ENCODE measurements at places on chromosomes 2 and 18. TPM values are rescaled to one million over a fixed set of nuclear protein-coding genes. Genes with fewer than 3 reads are reported as not detected.
A peak's percentile ranks its signal among the peaks of the same experiment; 100 is the strongest.

Gene NR4A2
- total RNA-seq, result not detected

Gene ANKRD36C
- 8.1 TPM for total RNA-seq

Gene UGT1A10
- total RNA-seq, result 0.10 TPM

DNA sequence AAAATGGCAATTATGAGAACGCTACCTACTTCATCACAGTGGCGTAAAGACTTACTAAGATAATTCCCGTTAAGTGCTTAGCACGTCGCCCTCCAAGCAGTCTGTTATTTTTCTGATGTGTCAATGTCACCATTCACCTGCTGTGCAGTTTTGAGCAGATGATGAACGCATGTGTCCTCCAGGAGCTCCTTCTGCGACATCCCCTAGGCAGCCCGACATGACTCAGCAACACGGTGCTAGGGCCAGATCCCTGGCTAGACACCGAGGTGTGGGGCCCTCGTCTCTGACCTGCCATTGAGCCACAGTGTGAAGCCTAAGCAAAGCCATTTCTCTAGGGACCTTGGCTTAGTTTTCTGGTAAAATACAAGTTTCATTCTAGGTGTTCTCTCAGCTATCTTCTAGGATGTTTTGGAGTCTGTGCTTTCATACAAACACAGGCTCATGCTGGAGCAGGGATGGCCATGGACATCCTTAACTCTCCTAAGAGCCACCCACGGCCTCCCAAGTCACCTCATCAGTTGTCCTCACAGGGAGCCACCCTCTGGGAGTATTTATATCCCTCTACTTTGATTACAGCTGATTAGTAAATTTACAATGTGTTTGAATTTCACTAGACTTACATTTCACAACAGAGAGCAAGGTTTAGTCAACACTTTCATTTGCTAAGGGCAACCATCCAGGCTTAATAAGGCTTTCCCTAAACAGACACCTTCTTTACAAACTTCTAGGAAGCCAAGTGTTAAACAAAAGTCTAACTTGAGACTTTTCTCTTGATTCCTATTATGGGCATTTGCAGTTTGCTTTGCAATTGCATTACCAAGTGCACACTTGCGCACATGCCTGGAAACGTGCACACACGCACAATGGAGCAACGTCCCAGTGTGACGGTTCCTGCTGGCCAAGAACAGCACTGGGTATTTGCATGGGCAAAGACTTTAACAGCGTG lies 376.8 kb upstream of the ID2 start:
- DNase-seq, result no peak
- H3K27me3 ChIP-seq, result peaks cover 3% of the 10 kb centered on the region
- H3K27ac ChIP-seq, result no peak overlapping the region
- no peak overlapping the region for H3K4me3 ChIP-seq
- H3K4me1 ChIP-seq, result no peaks in the 10 kb centered on the region
- H3K36me3 ChIP-seq, result no peaks in the 10 kb centered on the region

DNA sequence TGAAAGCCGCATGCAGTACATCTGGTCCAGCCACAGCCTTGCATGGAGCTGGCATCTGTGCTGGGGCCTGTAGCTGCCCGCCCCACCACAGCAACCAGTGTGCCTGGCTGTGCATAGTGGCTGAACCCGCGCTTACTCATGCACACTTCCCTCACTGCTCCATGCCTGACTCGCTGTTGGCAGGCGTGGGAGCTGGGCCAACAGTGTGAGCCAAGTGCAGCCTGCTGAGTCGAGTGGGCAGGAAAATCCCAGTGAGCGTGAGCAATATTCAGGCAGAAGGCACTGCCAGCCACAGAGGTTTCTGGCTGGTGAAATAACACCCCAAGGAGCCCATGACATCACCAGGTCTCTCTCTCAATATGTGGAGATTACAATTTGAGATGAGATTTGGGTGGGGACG lies 1674.1 kb upstream of the TMEFF2 start:
- DNase-seq, result no peak
- no peak overlapping the region for H3K27ac ChIP-seq
- H3K4me1 ChIP-seq, result no peaks in the 10 kb centered on the region
- H3K27me3 ChIP-seq, result no peaks in the 10 kb centered on the region

DNA sequence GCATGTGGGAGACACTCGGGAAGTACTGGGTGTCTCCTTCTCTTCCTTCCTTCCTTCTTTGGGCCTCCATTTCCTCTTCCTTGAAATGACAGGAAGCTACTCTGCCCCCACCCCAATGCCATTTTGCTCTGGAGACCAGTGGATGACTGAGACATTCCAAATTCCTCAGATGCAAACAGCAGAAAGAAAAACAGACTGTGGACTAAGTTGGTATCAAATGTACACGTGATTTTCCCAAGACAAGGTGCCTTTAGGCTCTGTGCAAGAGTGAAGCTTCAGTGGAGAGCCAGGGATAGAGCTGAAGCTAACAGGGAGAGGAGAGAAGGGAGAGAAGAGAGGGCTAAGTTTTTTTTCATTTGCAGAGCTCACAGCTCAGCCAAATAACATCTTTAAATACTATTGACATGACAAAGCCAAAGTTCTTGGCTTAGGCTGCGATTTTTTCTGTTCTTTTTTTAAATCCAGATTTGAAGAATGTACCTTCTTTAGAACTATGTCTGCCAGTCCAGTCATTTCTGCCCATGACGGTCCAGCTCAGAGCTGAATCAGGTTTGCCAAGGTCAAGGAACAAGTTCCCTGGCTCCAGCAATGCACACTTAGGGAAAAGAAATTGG lies 84.5 kb upstream of the LCLAT1 start:
- H3K27ac ChIP-seq, result no peak overlapping the region
- H3K4me3 ChIP-seq, result no peak overlapping the region
- H3K27me3 ChIP-seq, result peaks cover 61% of the 10 kb centered on the region
- H3K36me3 ChIP-seq, result no peaks in the 10 kb centered on the region

DNA sequence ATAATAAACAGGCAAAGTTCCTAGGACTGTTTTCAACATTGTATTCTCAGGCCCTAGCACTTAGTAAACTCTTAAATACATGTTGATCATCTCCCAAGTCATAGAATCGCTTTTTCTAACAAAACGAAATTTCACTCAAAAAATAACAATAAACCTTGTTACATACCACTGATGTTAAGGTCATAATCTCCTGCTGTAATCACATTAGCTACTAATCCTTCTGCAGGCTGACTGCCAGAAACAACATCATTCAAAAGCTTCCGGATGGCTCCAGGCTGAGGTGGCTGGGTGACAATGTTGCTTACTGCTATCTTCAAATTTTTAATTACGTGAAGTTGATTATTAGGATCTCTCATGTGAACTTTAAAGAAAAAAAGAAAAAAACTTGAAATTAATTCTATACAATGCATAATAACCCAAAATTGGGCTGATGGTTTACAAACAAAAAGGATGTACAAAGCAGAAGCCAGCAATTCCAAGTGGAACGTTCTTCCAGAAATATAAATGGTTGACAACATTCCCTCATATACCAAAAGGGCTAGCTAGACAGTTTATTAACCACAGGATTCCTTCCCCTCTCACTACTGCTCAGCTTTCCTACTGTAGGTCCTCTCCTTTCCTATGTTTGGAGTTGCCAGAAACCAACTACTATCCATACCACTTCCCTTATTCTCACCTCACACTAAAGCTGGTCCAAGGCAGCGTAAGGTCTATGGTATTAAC lies 11.6 kb downstream of the TRAPPC8 start:
- DNase-seq, result no peak
- no peak overlapping the region for H3K4me3 ChIP-seq
- no peak overlapping the region for H3K27ac ChIP-seq
- no peaks in the 10 kb centered on the region for H3K27me3 ChIP-seq
- H3K36me3 ChIP-seq, result no peaks in the 10 kb centered on the region

DNA sequence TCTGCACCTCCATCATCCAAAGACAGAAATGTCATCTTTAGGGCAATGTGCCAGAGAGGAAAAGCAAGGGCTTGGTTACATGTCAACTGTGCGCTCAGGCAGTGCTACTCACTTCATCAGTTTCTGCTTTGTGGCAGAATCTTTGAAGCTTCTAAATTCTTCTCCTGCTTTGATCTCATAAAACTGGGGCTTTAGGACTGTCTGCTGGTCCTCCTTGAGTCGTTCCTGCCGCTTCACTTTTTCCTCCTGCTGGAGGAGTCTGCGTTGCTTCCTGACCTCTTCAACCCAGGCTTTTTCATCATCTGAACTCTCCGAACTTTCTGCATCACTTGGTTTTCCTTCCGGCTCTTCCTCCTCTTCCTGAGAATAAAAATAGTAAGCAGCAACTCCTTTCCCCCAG lies 100.8 kb downstream of the NOL10 start:
- H3K27me3 ChIP-seq, result no peaks in the 10 kb centered on the region
- H3K27ac ChIP-seq, result no peak overlapping the region
- no peak overlapping the region for H3K4me3 ChIP-seq
- H3K4me1 ChIP-seq, result peaks cover 19% of the 10 kb centered on the region

- H3K4me3 ChIP-seq, result peak overlapping the region; percentile 78
- H3K27ac ChIP-seq, result peak overlapping the region; percentile 72
- H3K27me3 ChIP-seq, result no peaks in the 10 kb centered on the region
- DNase-seq, result peak; percentile 50
Measured at GRCh38 chr2:226031647-226032501, 632.4 kb downstream of the NYAP2 start.

DNA sequence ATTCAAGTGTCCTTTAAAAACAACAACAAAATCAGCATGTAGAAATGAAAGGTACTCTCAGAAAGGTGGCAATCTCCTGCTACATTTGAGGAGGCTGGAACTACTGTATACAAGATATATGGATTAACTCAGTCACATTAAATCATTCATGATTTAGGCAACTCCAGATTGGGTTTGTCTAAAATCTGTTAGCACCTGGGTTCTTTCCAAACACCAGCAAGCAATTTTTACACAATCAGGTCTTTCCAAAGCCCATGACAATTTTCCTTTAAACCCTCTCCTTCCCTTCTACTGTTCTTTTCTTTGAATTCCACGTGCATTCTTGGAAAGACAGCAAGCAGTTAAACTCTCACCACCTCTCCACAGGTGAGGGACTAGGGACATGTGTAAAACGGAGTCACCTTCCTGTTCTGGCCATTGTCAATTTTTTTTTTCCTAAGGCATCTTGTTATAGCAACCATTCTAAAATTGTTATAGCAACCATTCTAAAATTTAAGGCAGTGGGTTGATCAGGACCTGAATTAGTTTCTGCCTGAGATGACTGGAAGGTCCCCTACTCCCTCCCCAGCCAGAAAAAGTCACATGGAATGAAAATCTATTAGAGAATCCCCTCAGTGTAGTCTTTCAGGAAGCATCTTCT lies 113.9 kb downstream of the ANKRD44 start:
- H3K4me1 ChIP-seq, result no peaks in the 10 kb centered on the region
- no peak overlapping the region for H3K27ac ChIP-seq
- H3K27me3 ChIP-seq, result no peaks in the 10 kb centered on the region
- H3K36me3 ChIP-seq, result no peaks in the 10 kb centered on the region

- H3K36me3 ChIP-seq, result no peaks in the 10 kb centered on the region
- H3K4me1 ChIP-seq, result no peaks in the 10 kb centered on the region
- no peak for DNase-seq
- H3K27ac ChIP-seq, result no peak overlapping the region
- no peak overlapping the region for H3K4me3 ChIP-seq
- H3K27me3 ChIP-seq, result peaks cover 7% of the 10 kb centered on the region
Measured at GRCh38 chr2:197356136-197356535, 45.6 kb upstream of the ANKRD44 start.

GRCh38 chr2:112907001-112907949 lies 3.7 kb upstream of the IL37 start:
- H3K27me3 ChIP-seq, result no peaks in the 10 kb centered on the region
- peaks cover 16% of the 10 kb centered on the region for H3K4me1 ChIP-seq
- no peak overlapping the region for H3K27ac ChIP-seq
- H3K4me3 ChIP-seq, result no peak overlapping the region
- DNase-seq, result no peak
- no peaks in the 10 kb centered on the region for H3K36me3 ChIP-seq

- no peak for DNase-seq
- 0 out of 2 replicates have a peak, but pooled peaks cover 4% of the 10 kb centered on the region for H3K4me1 ChIP-seq
- H3K27me3 ChIP-seq, result peaks cover 16% of the 10 kb centered on the region
- H3K27ac ChIP-seq, result no peak overlapping the region
Measured at GRCh38 chr2:236951830-236952475, 133.7 kb upstream of the COPS8 start.

- DNase-seq, result no peak
- no peaks in the 10 kb centered on the region for H3K36me3 ChIP-seq
- H3K4me3 ChIP-seq, result no peak overlapping the region
- no peaks in the 10 kb centered on the region for H3K27me3 ChIP-seq
- H3K4me1 ChIP-seq, result peaks cover 12% of the 10 kb centered on the region
Measured at GRCh38 chr18:26524504-26525351, 23.6 kb downstream of the KCTD1 start.

DNA sequence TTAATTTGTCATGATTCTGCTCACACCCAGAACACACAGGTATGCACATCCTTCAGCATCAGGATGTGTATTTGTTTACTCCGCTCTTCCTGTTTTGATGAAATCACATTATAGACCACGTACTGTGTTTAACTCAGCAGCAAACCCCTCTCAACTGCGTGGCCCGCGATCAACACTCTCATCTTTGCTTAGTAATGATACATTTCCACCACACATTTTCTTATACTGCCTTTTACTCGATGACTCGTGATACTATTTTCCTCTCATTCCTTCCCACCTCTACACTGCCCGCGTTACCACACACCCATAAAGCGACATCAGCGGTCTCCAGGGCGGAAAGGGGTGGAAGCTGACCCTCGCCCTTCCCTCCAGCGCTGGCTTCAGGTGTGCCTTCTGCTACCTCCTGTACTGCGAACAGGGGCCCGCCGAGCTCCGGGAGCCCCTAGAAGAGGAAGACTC lies 1.3 kb downstream of the NETO1 start:
- H3K4me1 ChIP-seq, result no peaks in the 10 kb centered on the region
- H3K27me3 ChIP-seq, result no peaks in the 10 kb centered on the region
- no peaks in the 10 kb centered on the region for H3K36me3 ChIP-seq
- no peak overlapping the region for H3K4me3 ChIP-seq
- no peak for DNase-seq

GRCh38 chr18:7754725-7755181 lies 187.6 kb downstream of the PTPRM start:
- no peaks in the 10 kb centered on the region for H3K27me3 ChIP-seq
- H3K36me3 ChIP-seq, result no peaks in the 10 kb centered on the region
- H3K27ac ChIP-seq, result peak overlapping the region; percentile 84
- peaks cover 93% of the 10 kb centered on the region for H3K4me1 ChIP-seq

DNA sequence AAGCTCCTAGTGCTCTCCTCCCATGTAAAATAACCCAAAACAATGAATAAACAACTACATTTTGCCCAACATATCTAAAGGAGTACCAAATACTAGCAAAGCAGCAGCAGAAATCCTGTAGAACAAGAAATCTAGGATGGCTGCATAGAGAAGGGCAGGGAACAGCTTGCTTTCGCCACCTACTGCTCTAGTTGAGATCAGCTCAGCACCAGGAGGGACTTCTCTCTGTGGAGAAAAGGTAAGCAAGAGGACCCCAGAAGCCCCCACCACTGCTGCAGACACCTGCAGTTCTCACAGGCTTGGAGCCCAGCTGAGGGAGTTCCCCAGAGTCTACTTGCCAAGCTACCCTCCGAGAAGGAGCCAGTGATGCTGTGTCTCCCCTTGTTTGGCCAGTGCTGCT lies 243.0 kb upstream of the CHST9 start:
- H3K4me1 ChIP-seq, result no peaks in the 10 kb centered on the region
- H3K27me3 ChIP-seq, result no peaks in the 10 kb centered on the region
- H3K27ac ChIP-seq, result no peak overlapping the region
- no peak overlapping the region for H3K4me3 ChIP-seq

GRCh38 chr18:62524440-62525200 lies 1.8 kb downstream of the ZCCHC2 start:
- H3K4me1 ChIP-seq, result peaks cover 45% of the 10 kb centered on the region
- H3K27ac ChIP-seq, result peak overlapping the region; percentile 96
- DNase-seq, result no peak
- peak overlapping the region; percentile 92 for H3K4me3 ChIP-seq
- H3K27me3 ChIP-seq, result no peaks in the 10 kb centered on the region
- H3K36me3 ChIP-seq, result 0 out of 3 replicates have a peak, but pooled peaks cover 4% of the 10 kb centered on the region

GRCh38 chr2:111019381-111019780 lies 101.3 kb upstream of the BCL2L11 start:
- peaks cover 28% of the 10 kb centered on the region for H3K27me3 ChIP-seq
- no peak for DNase-seq
- H3K4me1 ChIP-seq, result peaks cover 6% of the 10 kb centered on the region
- no peak overlapping the region for H3K4me3 ChIP-seq

Measured in HepG2 (cell line).